ENCODE measurements at places on chromosomes 2 and 18.

GRCh38 chr2:70482401-70482800 lies 71.2 kb downstream of the TGFA start:
- DNase-seq = no peak

- no peak for DNase-seq
These were observed 31.2 kb upstream of the GTF2A1L start for GRCh38 chr2:48586433-48586832.

DNA sequence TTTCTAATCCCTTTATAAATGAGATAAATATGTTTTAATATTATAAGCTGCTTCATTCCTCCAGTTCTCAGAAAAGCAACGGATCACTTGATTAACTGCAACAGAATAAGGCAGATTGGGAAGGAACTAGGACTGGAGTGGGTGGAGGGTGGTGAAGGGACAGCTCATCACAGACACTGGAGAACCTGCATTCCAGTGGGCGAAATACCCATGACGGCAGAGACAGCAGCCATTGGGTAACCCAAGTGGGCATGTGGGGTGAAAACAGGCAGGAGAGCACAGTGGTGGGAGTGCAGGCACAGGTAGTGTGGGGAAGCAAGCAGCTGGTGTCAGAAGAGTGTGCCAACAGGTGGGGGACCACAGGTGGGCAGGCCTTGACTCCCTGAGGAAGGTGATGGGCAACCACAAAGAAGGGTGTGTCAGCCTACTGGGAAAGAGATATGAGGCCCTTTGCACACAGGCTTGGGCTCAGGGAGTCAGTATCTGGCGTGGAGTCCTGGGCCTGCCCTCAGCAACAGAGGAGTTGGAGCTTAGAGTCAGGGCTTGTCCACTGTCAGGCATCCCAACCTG lies 27.2 kb downstream of the DPYSL5 start:
- no peak for DNase-seq

GRCh38 chr2:61726456-61727209 lies 127.2 kb downstream of the FAM161A start:
- DNase-seq = no peak

GRCh38 chr2:222034058-222034457 lies 264.7 kb downstream of the PAX3 start:
- DNase-seq = no peak

- DNase-seq = no peak
These were observed 59.0 kb downstream of the TANK start for GRCh38 chr2:161219211-161219610.

DNA sequence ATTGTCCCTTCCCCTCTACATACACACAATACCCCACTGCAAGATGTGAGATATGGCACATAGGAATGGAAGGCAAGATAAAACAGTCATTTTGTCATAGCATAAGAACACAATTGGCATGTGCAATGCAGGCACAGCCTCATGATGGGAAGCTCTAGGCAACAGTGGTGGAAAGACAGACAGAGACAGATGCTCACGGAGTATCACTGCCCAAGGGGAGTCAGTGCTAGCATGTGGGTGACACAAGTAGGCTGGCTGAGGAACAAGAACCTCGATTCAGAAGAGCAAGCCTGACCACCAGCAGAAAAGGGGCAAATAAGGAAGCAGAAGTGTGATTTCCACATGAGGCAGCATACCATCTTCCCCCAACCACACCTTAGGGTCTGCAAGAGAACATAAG lies 323.6 kb downstream of the PAX3 start:
- DNase-seq = no peak

DNA sequence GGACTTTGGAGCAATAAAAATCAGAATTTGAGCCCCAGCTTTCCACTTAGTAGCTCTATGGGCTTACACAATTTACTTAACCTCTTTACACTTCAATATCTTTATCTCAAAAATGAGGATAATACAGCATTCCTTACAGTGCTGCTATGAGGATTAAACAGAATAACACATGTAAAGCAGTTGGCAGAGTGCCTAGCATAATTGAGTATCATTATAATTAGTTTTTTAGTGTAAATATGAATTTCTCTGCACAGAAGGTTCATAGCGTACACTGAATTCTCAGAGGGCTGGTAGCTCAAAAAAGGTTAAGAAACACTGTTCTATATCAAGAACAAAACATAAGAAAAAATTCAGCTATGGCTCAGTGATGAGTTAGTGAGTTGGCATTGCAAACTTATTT lies 190.4 kb upstream of the CYP26B1 start:
- DNase-seq = no peak

GRCh38 chr2:109562421-109562820 lies 51.3 kb downstream of the SEPTIN10 start:
- DNase-seq = no peak

DNA sequence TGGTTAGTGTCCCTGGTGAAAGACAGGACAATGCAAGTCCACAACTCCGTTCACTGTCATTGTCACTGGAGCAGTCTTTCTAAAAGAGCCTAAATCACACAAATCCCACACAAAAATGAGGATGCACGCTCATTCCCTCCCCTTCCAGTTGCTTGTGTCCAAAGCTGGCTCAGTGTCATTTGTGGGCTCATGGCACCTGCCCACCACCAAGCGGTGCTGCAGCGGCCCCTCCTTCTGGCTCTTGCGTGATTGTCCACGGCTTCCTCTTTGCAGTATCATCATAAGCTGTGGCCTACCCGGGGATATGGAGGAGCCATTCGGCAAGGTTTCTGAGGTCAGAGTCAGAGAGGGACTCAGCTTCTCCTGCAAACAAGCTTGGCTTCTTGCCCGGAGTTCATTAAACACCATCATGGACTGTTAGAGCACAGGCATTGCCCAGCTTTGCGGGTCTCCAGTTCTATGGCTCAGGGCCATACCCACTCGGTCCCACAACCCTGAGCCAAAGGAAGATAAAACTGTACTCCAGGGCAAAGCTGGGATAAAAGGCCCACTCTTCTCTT lies 179.4 kb upstream of the AGAP1 start:
- DNase-seq = no peak

- no peak for DNase-seq
These were observed 333.7 kb upstream of the SKOR2 start for GRCh38 chr18:47585136-47585535.

- no peak for DNase-seq
These were observed 33.8 kb downstream of the SDC1 start for GRCh38 chr2:20190876-20191713.

- DNase-seq = no peak
These were observed 154.5 kb downstream of the AGPS start for GRCh38 chr2:177547122-177547521.

GRCh38 chr2:55416786-55417568 lies 2.7 kb downstream of the CCDC88A start:
- DNase-seq = no peak

GRCh38 chr18:39113790-39114189 lies 1548.2 kb upstream of the CELF4 start:
- no peak for DNase-seq

DNA sequence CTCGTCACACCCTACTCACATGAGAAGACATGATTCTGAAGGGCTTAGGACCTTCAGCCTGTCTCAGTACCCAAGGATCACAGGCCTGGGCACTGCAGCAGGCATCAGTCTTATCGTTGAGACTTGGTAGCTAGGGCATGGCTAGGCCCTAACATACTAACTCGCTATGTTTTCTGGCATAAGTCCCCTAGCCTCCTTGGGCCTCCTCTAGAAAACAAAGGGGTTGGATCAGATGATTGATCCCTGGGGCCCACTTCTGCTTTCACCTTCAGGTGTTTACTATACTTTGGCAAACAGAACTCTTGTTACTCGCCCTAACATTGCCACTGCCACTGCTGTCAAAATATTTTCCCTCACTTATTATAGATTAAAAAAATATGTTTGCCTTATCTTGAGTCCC lies 44.2 kb downstream of the VSNL1 start:
- DNase-seq = no peak
